Head of caudate nucleus (tissue), 42 donors: ENCODE measurements at places on chromosomes 12 and 14.

- no peak for DNase-seq
Measured at GRCh38 chr12:125245581-125246557, 180.6 kb downstream of the AACS start.

- DNase-seq: no peak
Measured at GRCh38 chr12:118418385-118419057, 42.2 kb downstream of the SUDS3 start.

DNA sequence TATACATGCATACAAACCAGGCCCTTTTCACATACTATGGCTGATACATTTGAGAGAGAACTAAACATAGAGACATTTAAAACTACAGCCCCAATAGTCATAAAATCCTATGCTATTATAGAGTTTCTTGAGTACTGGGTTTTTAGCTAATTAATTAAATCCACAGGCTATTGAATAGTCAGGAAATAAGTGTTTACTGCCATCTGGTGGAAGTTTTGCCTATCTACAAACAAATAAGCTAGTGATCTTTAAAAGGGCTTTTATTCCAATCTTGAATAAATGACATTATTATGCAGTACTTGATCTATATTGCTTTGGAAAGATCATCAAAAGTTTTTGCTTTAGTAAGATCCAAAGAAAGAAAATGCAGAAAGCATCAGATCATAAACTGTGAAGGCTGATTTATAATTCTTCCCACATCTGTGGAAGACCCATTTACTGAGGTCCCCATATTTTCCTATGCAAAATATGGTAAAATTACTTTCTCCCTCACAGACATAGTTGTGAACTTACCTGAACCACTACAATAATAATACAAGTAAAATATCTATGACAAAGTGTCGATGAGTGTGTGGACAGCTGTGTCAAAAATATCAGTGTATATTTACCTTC is 131.3 kb downstream of the ITPR2 start:
- no peak for DNase-seq

DNA sequence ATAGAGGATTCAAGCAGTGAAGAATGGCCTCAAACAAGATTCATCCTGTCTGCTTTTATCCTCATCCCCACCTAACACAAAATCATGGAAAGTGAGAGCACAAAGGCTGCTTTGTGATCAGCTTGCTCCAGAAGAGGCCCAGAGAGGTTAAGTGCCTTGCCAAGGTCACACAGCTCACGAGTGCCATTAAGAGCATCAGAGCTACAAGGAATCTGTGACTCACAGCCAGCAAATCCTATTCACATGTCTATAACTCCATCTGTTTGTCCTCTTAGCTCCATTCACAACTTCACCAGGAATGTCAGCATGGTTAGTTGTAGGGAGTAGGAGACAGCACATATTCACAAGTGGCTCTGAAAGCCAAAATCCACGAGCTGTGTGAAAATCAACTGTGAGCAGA is 79.8 kb downstream of the TTC9 start:
- no peak for DNase-seq

DNA sequence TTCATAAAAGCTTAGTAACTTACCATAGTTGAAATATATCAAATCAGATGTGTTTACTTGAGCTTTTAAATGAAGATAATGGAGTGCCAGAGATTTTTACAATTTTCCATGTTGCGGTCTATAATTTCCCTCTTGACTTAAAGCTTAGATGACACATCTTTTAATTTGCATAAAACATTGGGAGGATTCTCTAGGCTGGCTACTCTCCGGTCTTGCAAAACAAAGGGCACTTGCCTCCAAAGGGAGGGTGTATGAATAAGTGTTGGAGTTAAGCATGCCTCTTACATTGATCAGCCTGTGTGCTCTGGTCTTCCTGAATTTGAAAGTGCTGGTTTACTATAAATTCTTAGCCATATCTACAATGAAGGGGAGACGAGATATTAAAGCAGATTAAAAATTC is 336.4 kb upstream of the NAV3 start:
- no peak for DNase-seq

DNA sequence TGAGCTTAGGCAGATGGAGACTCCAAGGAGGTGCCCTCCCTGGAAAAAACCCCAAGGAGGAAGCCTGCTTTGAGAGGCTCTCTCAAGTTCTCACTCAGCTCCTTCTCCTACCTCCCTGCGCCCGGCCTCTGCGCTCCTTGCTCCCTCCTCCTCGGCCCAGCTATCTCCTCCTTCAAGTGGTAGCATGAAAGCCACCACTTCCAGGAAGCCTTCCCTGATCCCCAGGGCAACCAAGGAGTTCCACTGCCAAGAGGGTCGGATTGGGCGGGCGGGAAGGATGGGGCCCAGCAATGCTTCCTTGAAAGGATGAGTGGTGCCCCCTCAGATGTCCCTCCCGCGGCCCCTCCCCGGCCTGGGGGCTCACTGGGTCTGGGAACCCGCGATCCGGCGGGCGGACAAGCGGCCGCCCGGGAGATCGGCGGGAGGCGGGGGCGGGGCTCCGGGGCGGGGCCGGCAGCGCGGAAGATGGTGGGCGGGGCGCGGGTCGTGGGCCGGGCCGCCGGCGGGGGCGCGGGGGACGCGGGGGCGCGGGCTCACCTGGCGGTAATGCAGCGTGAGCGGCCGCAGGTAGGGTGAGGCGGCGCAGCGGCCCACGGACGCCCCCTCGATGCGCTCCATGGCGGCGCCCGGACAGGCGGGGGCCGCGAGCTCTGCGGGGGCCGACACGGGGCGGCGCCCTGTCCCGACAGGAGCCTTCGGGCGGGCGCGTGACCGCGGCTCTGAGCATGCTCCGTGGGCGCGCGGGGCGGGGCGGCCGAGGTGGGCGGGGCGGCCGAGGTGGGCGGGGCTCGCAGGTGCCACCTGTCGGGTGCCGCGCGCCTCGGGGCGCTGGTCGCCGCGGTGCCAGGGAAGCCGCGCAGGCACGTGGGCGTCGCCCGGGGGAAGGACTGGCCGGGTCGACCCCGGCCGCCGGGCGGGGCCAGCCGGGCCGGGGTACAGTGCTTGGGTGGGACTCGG is at the start of gene NUDT14:
Gene NUDT14, minus strand, starts transcription at position 721 of the 957 bp plus-strand sequence. Its CDS starts 103 bp downstream, at position 618.
- DNase-seq: peak; percentile 54
